ENCODE measurements at places on chromosomes 3 and 15.

GRCh38 chr3:71753701-71754609, at the start of gene GPR27:
Gene GPR27 (plus strand): TSS chr3:71753855. CDS start chr3:71754050, 195 bp downstream.
- peak; percentile 19 for DNase-seq

- DNase-seq: no peak
Observed at GRCh38 chr3:98806521-98806920, 43.4 kb downstream of the ST3GAL6 start.

DNA sequence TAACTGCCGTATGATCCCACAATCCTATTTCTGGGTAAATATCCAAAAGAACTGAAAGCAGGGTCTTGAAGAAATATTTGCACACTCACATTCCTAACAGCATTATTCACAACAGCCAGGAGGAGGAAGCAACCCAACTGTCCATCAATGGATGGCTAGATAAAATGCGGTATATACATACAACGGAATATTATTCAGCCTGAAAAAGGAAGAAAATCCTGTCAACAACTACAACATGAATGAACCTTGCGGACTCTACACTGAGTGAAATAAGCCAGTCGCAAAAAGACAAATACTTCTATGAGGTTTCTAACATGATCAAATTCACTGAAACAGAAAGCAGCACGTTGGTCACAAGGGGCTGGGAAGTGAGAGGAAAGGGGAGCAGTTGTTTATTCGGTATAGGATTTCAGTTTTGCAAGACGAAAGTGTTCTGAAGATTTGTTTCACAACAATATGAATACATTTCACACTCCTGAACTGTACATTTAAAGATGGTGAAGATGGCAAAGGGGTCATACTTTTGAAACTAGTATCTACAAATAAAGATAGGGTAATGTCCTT, 6.2 kb downstream of the DLG1 start:
- DNase-seq: no peak

DNA sequence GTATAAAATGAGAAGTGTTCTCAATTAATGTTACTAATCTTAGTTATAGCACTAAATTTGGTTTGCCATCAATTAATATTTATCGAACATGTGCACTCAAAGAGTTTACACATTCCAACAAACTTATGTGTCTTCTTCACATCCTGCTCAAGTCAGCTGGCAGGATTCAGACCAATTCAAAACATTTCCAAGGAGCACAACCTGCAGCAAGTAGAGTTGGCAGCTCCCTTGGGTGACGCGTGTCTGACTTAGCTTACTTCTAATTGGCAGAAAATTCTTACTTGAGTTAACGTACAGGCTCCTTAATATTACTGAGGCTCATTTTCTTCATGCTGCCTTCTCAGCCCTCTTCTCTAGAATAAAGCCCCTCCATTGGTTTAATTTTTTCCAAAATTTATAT, 110.4 kb upstream of the PFN2 start:
- no peak for DNase-seq

- DNase-seq: peak; percentile 39
Observed at GRCh38 chr3:195441992-195442572, 738 bp downstream of the ACAP2 start.

DNA sequence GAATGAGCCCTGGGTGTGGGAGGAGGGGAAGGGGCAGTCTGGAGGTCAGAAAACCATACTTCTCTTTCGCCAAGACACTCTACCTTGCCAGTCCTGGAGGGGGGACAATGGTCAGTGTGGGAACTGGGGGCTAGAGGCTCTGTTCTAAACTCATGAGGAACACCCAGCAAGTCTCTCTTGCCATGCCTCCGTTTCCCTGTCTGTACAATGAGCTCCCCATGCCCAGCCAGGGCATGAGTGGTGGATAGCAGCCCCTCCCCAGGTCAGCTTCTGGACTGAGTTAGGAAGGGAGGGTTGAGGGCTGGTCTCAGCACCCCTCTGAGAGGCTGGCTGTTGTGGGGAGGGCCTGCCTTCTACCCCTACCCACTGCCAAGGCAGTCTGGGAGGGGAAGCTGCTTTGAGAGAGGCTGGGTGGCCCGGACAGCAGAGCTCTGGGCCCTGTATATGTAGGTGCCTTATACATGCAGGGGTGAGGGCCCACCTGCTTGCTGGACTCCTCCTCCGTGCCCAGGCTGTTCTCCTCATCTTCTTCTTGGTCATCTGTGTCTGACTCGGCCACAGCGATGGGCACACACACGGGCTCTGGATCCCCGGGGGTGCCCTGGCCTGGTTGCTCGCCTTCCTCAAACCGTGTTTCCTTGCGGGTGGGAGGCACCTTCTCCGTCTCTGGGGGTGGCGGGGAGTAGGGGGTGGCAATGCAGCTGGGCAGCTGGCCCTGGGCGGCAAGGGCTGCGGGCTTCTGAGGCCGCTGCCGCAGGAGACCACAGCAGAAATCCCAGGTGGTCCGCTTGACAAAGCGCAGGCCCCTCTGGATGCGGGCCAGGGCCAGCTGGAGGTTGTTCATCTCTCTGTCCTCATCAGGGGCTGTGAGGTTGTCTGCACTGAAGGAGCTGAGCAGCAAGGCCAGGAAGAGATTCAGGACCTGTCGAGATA, 68.8 kb downstream of the SCN5A start:
- no peak for DNase-seq

DNA sequence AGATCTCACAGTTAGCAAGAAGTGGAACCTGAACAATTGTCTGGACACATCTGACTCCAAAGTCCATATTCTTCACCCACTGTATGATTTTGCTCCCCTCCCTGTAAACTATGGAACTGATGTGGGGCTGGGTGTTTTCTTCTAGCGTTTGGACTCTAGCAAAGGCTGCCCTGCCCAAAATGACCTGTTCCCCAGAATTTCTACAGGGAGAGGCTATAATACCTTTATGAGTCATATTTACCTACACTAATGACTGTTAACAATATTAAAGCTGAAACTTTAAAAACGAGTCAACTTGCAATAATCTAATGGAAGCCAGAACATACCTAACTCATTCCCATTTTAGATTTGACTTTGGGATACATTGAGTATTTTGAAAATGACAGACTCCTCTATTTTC, 531.2 kb upstream of the CFAP20DC start:
- DNase-seq: no peak

DNA sequence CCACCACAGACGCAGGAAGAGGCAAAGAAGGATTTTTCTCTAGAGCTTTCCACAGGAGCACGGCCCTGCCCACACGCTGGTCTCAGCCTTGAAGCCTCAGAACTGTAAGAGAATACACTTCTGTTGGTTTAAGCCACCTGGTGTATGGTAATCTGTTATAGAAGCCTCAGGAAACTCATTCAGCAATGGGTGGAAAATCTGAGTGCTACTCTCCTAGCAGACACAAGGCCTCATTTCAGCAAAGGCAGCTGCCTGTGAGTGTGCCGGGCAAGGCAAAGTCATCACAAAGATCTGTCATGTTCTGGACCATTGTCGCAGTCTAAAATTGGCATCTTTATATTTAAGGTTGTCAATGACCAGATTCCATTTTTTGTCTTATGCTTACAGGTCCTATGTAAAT, 31.0 kb downstream of the ATP10A start:
- no peak for DNase-seq

GRCh38 chr3:172622156-172622555, 88.7 kb downstream of the NCEH1 start:
- DNase-seq: no peak

- no peak for DNase-seq
Observed at GRCh38 chr3:114680299-114680698, 386.5 kb downstream of the TIGIT start.

DNA sequence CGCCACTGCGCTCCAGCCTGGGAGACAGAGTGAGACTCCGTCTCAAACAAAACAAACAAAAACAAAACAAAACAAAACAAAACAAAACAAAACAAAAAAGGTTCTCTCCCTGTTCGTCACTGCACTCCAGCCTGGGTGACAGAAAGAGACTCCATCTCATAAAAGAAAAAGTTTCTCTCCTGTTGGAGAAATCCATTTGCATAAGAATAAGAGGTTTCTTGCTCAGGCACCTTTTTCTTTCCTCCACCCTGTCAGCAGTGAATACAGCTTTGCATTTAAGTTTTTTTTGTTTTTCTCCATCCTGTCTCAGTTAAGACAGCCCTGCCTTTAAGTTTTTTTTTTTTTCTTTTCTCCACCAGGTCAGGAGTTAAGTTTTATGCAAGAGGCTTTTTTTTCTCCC, 109.5 kb downstream of the DPH6 start:
- DNase-seq: no peak

DNA sequence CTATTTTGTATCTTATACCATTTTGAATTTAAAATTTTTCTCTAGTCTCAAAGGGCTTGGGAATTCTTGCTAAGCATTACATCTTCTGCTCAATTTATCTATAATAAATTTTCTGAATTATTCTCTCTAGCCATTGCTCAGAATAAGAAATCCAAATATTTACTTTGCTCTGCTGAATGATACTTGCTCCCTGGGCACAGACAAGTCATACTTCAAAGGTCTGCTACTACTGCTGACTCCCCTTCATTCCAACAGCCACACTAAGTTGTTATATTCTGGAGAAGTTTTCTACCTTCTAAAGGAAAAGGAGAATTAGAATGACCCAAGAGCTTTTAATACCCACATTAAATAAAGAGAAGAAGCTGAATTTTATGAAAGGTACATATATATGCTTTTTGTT, 460.3 kb upstream of the ZNF717 start:
- DNase-seq: no peak

GRCh38 chr15:99719096-99719541, 14.1 kb downstream of the LYSMD4 start:
- no peak for DNase-seq

- no peak for DNase-seq
Observed at GRCh38 chr15:62549345-62549970, 384.4 kb upstream of the C2CD4B start.

DNA sequence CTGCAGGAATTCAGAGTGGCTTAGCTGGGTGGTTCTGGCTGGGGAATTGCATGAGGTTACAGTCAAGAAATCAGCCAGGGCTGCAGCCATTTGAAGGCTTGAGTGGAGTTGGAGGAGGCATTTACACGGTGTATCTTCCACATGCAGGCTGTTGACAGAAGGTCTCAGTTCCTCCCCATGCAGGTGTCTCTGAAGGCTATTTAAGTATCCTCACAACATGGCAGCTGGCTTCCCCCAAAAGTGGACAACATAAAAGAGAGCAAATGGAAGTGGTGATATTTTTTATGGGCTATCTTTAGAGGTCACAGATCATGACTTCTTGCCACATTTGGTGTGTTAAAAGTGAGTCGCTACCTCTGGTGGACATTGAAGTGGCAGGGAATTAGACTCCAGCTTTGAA, 60.1 kb upstream of the SPRED1 start:
- no peak for DNase-seq

DNA sequence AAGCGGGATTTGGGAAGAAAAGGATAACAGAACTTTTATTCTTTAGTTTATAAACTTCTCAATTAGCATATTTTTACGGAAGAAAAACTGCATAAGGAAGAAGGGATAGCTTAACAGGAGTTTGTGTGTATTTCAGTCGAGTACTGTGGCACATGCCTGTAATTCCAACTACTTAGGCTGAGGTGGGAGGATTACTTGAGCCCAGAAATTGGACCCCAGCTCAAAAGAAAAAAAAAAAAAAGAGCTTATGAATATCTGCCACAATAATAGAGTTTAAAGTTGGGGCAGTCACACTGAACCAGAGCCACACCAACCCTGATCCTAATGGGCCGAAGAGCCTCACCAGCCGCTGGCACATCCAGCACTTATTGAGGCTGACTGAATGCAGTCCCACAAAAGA, 31.1 kb downstream of the CHAC1 start:
- DNase-seq: no peak
